Hematopoietic multipotent progenitor cell treated with erythropoietin and hydrocortisone succinate and interleukin-3 and kit ligand, for 15 days (in vitro differentiated cells): ENCODE measurements at places on chromosomes 4 and X.

- no peak for DNase-seq
Measured at GRCh38 chr4:8694226-8694625, 101.7 kb downstream of the CPZ start.

DNA sequence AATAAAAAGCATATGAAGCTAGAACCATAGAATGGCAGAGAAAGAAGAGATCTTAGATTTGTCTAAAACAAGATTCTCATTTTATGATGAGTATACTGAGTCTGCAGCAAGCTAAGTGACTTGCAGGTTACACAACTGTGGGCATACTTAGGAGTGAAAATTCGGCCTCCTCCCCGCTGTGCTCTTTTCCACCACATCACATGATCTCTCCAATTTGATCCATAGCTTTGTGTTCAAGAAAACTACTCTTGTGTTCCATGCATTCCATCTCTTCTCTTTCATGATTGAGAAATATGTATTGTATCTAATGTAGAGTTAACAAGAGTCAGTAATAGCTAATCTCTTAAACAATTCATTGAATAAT, 234.3 kb downstream of the SCFD2 start:
- no peak for DNase-seq

DNA sequence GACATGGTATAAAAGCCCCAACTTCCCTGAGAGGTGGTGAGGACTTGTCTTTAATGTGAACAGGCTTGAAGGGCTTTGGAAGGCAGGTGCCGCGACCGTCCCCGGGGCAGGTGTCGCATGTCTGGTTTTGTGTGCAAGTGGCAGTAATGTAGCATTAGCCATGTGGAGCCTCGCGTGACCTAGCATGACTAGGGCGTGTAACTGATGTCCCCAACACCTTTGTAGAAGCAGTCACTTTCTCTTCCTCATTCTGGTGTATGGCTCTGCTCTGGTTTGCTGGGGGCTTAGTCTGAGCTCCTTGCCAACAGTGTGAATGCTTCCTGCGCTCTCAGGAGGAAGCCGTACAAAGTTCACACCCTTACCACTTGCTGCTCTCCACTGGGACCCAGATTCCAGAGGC, 145.7 kb downstream of the AMMECR1 start:
- DNase-seq = no peak

- DNase-seq = no peak
Measured at GRCh38 chrX:150201391-150201790, 161.7 kb upstream of the MAMLD1 start.

- DNase-seq = no peak
Measured at GRCh38 chr4:20030108-20030507, 221.6 kb upstream of the SLIT2 start.

DNA sequence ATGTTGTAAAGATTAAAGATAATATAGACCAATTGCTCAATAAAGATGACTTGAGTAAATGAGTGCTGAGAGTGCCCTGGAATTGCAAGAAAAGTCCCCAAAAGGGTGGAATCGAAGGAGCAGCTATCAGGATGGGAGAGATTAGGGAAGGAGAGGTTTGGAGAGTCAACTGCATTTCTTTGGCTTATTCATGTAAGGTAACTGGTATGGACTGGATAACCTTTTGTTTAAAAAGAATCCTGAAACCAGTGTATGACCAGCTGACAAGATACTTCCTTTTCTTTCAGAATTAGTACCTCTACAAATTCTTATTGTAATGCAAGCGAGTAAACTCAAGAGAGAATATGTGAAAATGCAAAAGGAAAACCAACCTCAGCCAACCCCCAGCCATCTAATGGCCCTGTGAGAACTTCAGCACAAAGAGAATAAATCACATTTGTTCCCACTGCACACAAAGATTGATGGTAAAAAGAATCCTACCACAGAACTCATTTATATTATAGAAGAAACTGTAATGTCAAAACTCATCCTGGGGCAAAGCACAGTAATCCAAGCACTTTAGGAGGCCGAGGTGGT, 24.5 kb upstream of the SPP1 start:
- DNase-seq = no peak

DNA sequence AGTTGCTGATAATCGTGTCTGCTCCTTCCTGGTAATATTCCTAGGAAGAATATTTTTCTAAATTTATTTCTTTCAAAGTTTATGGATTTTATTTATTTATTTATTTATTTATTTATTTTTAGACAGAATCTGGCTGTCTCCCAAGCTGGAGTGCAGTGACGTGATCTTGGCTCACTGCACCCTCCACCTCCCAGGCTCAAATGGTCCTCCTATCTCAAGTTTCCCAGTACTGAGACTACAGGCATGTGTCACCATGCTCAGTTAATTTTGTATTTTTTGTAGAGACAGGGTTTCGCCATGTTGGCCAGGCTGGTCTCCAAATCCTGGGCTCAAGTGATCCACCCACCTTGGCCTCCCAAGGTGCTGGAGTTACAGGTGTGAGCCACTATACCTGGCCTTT, 48.9 kb downstream of the PDLIM5 start:
- DNase-seq = no peak

- no peak for DNase-seq
Measured at GRCh38 chr4:188246488-188246887, 107.2 kb downstream of the TRIML1 start.

DNA sequence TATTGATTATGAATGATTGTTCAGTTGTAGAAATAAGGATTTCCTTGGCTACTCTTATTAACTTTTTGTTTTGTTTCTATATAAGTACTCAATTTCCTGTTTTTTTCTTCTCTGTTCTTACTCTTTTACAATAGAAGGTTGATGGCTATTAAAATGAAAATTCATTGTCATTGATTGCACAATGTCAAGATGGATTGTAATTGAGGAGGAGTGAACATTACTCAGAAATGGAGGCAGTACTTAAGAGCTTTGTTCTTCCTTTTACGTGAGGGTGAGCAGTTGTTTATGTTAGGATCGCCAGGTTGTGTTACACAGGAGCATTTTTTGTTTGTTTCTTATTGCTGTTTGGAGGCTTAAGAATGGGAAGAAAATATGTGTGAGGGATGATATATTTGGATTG, 2062.4 kb downstream of the ARAP2 start:
- DNase-seq = no peak

DNA sequence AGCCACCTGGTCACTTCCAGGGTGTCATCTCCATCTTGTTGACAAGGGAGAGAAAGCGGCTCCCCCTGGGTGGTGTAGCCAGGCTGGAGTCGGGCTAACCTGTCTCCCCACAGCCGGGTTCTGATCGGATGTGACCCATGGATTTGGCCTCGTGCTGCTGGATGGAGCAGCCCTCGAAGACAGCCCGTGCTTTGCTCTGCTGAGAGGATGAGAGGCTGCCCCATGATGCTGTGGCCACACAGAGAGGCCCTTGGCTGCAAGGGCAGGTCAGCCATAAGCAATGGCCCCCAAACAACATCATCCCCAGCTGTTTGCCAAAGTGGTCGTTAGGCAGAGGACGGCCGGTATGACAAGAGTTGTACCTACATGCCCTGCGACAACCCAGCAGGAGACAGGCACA, 106.6 kb downstream of the HMX1 start:
- no peak for DNase-seq

DNA sequence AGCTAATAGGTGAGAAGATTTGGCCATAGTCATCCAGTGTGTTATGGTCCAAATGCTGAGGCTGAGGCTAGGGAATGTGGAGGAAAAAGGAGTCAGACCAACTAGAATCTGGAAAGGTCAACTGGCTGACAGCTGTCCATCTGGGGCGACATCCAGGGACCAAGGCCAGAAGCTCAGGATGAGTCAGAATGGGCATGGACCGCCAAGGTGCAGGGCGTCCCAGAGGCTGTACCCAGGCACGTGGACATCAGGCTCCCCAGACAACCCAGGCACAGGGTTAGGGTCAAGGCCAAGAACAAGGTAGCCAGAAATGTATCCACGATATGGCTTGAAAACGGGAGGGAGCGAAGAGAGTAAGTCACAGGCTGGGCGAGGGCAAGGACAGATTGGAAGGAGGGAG, 26.1 kb upstream of the PTTG2 start:
- no peak for DNase-seq

DNA sequence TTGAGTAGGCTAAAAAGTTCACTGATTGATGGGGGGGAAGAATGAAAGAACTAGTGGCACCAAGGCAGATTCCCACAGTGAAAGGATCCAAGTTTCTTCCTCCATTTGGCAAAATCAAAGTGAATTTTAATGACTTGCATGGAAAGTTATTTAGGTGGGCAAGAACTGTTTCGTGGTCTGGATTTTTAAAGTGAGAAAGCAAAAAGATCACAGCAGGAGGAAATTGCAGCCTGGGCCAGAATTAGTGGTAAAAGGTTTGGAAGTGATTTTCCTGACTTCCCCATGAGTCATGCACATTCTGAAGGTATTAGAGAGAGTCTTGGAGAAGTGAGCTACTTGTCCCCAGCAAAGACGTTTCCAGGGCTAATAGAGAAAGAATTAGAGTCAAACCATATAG, 207.8 kb downstream of the ANTXR2 start:
- DNase-seq = no peak

DNA sequence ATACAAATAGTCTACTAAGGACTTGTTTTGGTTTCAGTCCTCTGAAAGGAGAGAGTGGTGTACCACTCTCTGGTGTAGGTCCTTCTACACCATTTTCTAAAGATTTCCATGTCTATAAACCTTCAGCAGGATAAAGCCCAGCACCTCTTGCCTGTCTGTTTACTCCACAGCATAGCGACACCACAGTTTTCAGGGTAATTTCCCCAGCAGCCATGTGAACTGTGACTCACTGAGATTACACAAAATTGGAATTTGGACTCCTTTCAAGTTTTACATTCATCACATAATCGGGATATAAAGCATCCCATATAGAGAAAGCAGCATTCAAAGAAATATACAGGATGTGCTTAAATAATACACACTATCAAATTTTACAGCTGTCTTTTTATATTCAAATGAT, 229.6 kb downstream of the PRDM5 start:
- no peak for DNase-seq

GRCh38 chr4:167031534-167032156, 202.6 kb downstream of the SPOCK3 start:
- no peak for DNase-seq

DNA sequence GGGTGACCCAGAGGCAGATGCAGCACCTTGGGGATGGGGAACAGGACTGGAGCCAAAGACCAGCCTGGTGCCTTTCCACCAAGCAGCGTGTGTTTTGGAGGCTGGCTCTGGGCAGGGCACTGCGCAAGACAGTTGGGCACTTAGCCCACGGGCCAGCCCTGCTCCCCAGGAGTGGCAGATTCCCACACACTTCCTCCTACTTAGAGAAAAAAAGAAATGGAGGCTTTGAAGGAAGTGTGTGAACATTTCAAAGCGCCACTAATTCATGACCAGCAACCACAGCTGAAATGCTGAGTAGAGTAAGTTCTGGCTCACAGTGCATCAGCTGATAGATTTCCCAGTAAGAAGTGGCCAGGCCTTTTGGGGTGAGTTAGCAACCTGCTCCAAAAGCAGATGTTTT, 54.9 kb upstream of the LGI2 start:
- no peak for DNase-seq

DNA sequence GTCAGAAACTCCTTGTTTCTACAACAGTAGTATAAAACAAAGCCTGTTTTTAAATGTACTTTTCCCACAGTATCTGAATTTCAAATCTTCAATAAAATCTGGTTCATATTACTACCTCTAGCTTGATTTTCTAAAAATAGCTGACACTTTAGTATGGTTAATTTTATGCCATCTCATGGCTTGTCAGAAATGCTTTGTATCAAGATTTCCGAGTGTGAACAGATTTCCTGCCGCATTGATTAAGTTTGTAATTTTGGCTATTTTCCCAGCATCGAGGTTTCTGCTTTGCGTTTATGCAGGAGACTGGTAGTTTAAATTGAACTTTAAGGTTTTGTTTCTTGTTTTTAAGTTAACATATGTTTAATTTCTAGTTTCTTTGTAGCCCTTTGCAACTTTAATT, 44.2 kb downstream of the CLCN3 start:
- peak; percentile 59 for DNase-seq

DNA sequence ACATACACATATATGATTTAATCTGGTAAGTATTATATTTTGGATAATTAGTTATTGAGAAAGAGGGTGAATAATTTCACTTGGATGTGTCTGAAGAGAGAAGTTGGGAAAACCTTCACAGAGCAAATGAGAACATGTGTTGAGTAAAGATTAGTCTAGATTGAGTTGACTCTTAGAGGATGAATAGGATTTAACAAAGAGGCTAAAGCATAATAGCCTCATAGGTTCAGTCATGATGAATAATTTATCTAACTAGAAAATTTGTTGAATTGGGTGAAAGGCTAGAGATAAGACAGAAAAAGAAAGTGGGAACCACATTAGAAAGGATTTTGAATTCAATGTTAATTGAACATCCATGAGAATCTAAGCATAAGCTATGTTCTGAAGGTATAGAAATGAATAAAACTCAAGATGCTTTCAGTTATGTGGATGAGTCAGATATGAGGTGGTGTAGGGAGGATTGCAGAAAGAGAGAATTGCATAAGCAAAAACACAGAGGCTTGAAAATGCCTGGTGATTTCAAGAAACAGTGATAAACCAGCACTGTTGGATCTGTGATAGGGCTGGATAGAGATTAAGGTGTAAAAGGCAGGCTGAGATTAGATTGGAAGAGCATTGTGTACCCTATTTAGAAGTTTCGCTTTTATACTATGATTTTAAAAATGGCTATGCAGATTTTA, 207.6 kb upstream of the NR3C2 start:
- DNase-seq = no peak

- no peak for DNase-seq
Measured at GRCh38 chr4:148263802-148264201, 178.4 kb downstream of the NR3C2 start.

DNA sequence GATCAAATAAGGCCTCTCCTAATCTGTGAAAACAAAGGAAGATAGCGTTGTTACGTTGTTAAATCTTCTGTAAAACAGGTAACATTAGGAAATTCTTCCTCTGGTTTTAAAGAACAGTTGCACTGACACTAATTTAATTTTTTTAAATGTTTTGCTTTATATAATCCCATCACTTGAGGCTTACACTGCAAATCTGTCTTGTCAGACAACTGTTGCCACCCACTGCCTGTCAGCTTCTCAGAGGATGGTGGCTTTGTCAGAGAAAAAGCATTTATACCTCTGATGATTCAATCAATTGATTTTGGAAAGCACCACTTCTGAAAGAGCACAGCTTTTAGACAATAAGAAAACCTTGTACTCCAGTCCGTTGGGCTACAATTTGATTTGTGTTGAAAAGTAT, 799.1 kb downstream of the FSTL5 start:
- no peak for DNase-seq

- DNase-seq = peak; percentile 70
Measured at GRCh38 chrX:130079824-130080406, 30.4 kb downstream of the ELF4 start.

GRCh38 chrX:104085477-104085876, 9.4 kb upstream of the TMSB15C start:
- DNase-seq = no peak
